ENCODE measurements at places on chromosomes 13 and 19. TPM values are rescaled to one million over a fixed set of nuclear protein-coding genes. Genes with fewer than 3 reads are reported as not detected.
A peak's percentile ranks its signal among the peaks of the same experiment; 100 is the strongest.

DNA sequence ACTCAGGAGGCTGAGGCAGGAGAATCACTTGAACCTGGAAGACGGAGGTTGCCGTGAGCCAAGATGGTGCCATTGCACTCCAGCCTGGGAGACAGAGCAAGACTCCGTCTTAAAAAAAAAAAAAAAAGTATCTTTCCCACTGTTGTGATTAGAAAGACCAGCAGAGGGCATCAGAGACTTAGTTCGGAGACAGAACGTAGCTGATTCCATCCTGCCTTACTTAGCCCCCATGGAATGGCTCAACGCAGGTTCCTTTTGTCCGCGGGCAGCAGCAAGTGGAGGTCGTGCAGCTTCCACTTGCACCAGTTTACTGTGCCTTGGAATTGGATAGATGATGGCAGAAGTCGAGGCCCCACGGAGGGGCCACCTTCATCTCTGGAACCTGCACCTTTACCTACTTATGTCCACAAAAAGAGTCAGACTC lies 8.1 kb downstream of the TIMM29 start:
- peak; percentile 73 for DNase-seq

Gene TBXA2R
- total RNA-seq = 0.64 TPM

GRCh38 chr13:73177017-73177416 lies 118.2 kb downstream of the KLF5 start:
- no peak for DNase-seq

DNA sequence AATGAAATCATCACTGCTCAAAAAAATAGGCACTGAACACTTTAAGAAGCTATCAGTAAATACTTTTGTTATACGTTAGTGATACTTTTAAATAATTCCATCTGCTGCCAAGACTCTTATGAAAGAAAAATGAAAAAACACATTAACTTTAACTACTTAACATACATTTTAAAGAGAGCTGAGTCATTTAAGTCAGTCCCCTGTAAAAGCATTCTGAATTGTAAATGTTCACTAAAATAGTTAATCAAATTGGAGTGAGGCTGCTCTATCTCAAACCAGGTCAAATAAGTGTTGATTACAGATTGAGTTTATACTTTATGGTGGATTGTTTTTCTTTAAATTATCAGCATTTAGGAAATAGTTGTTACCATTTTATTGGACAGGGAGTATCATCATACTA lies 274.2 kb downstream of the MYO16 start:
- no peak for DNase-seq

GRCh38 chr13:40026174-40026585 lies 370.7 kb downstream of the COG6 start:
- peak; percentile 19 for DNase-seq

Gene BRME1
- total RNA-seq = 1.7 TPM

DNA sequence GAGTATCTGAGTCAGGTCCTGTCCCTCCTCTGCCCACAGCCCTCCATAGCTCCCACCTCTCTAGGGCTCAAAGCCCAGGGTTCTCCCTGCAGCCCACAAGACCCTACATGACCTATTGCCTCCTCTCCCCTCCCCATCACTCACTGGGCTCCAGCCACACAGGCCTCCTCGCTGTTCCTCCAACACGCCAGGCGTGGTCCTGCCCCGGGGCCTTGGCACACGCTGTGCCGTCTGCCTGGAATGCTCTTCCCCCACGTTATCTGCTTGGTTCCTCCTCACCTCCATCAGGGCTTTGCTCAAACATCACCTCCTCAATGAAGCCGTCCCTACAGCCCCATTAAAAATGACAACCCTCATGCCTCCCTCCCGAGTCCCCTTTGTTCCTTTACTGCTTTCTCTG lies 21.1 kb downstream of the PTPRS start:
- DNase-seq = no peak

GRCh38 chr19:46492841-46493235 lies 2.8 kb downstream of the PNMA8B start:
- DNase-seq = no peak

Gene CGB2
- 0.26 TPM for total RNA-seq

Gene FGF9
- not detected for total RNA-seq

DNA sequence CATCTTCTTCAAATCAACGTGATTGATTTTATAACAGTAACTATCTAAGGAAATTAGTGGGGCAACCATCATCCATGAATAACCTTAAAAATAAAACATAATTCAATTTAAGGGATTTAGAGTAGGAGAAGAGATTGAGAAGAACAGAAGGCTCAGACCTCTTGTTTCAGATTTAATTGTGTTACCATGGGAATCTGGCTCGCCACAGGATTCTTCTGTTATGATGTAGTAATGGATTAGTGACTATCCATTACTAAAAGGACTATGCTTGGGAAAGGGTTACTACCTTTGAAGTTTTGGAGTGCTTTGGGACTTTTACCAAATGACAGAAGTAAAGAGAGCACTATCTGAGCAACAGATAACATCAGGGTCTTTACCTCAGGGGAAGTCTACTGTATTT lies 13.2 kb downstream of the FREM2 start:
- no peak for DNase-seq

- no peak for DNase-seq
Observed at GRCh38 chr13:69524459-69525150, 583.0 kb upstream of the ATXN8OS start.

DNA sequence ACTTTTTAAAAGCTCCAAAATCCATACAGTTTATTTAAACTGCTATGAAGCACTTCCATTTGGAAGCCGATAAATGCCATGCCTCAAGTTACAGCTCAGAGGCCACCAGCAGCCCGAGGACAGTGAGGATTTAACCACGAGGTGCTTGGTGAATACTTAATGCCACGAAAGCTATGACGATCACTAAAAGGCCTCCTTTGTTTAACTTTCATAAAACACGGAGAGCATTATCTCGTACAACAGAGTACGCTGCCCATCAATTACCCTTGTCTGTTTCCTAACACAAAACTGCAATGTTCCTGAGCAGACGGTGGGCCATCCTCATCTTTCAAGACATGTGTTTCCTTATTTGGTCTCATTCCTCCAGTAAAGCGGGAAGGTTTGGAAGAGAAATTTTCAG lies 58.4 kb downstream of the PEPD start:
- DNase-seq = no peak

Gene COX7A1
- total RNA-seq = not detected

DNA sequence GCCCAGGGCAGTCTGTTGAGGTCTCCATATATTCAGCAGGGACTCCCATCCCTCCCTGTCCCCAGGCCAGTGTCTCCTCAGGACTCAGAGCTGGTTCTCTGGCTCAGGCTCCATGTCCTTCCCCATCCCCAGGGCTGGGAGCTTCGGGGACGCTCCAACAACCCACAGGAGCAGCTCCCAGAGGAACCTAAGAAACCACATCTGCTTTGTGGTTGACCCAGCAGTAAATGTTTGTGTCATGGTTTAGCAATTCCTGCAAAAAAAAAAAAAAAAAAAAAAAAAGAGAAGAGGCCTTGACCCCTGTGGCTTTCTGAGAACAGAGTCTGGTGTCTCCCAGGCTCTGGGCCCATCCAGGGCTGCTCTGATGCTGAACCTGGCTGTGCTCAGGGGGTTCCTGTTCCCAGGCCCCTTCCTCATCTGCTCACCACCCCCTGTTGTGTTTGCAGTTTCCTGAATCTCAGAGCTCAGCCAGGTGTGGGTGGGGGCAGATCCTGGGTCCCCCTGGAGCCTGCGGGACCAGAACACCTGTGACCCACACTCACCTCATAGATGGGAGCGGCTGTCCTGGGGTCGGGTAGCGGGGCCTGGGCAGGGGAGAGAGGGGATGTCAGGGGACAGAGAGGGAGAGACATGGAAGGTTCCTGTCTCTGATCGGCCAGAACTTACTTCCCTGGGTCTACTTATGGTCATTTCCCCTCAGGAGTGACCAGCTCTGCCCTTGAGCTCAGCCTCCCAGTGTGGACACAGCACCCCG lies 25.2 kb upstream of the CEACAM1 start:
- peak; percentile 82 for DNase-seq

Gene IER2
- total RNA-seq = 13.6 TPM

DNA sequence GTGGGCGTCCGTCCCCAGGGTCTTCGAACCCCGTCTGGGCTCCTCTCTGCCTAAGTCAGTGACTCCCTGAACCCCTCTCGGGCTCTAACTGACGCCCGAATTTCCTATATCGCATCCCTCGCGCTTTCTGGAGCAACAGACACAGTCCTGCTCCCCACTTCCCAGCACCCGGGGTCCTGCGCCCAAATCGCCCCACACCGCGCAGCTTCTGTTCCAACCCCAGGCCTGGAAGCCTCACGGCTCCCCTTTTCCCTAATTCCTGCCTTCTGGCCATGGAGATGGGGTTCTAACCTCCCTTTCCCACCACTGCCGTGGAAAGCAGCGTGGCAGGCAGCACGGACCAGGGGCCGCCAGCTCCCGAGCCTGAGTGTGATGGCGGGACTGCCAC lies 1.6 kb upstream of the GRTP1 start:
- DNase-seq = no peak

GRCh38 chr13:60611523-60611922 lies 214.5 kb downstream of the TDRD3 start:
- no peak for DNase-seq

GRCh38 chr13:72120632-72121031 lies 253.6 kb upstream of the DACH1 start:
- DNase-seq = no peak

DNA sequence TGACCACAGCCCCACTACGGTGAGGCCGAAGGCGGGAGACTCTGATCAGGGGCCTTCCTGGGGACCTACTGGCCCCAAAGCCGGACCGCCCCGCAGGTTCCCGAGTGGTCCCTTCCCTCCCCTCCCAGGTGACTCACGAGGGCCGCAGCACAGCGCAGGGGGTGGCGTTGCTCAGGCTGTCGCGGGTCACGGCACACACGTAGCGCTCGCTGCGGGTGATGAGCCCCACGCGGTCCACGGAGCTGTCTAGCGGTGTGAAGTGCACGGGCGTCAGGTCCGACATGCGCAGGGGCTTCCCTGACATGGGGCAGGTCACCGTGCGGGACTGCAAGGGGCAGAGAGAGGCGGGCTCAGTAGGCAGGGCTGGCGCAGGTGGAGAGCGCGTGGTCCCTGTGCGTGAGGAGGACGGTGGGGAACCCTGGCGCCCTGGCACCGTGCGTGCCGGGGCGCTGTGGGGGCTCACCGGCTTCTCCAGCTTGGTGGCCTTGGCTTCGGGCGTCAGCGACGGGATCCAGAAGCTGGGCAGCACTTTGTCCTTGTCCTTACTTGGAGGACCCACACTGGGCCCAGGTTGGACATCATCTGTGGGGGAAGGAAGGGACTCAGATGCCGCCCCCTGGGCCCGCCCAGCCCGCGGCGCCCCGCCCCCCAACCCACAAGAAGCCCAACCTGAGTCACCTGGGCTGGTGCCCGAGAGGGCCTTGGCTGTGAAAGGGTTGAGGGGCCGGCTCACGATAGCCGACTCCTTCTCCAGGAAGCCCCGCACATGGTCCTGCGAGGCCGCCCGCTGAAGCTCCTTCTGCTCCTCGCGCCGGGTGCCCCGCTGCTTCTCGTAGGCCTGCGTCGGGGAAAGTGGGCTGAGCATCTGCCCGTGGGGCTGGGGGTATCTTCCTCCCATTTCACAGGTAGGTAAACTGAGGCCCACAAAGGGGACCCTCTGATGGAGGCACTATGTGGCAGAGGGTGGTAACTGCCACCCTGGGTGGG lies 23.7 kb downstream of the NOSIP start:
- DNase-seq = no peak

GRCh38 chr19:43723588-43723987 lies 7.7 kb downstream of the IRGC start:
- DNase-seq = no peak

GRCh38 chr13:46202188-46202795 lies 9.4 kb upstream of the LRRC63 start:
- no peak for DNase-seq

GRCh38 chr19:41895745-41896580 lies 13.0 kb downstream of the ARHGEF1 start:
- DNase-seq = no peak

GRCh38 chr19:46529622-46530451 lies 34.2 kb upstream of the PNMA8B start:
- peak; percentile 58 for DNase-seq

DNA sequence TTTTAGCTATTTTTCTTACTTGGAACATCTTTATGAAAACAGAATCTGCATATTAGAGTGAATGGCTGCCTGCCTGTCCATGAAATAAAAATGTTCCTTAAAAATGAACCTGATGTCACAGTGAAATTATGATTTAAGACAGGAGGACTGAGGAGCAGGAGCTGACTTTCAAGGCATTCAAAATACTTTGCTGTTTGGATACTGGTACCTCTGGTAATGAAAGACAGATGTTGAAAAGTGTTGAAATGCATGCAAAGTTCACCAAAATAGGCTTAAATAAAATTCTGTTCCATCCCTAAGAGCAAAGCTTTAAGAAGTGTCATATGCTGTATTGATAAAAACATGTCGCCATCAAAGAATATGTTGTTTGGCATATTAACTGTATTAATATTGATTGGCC lies 1.7 kb downstream of the ARHGEF7 start:
- DNase-seq = no peak

DNA sequence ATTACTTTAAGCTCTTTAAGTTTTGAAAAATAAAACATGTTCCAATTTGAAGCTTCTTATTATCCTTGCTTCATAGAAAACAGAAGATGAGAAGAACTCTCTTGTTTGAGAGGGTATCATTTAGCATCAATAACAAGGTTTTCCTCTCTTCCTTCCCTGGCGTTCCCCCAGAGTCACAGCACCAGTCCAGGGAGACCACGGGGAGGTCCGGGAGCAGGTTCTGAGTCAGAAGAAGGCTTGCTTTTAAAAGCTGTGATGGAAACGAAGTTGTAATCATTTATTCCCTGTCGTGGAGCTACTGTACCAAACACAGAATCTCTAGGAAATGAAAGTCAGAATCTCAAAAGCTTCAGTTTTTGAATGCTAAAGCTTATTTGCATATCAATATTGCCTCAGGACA lies 174.0 kb upstream of the LSM14A start:
- DNase-seq = no peak

Gene FBXW9
- 8.7 TPM for total RNA-seq

Gene CEACAM8
- not detected for total RNA-seq

DNA sequence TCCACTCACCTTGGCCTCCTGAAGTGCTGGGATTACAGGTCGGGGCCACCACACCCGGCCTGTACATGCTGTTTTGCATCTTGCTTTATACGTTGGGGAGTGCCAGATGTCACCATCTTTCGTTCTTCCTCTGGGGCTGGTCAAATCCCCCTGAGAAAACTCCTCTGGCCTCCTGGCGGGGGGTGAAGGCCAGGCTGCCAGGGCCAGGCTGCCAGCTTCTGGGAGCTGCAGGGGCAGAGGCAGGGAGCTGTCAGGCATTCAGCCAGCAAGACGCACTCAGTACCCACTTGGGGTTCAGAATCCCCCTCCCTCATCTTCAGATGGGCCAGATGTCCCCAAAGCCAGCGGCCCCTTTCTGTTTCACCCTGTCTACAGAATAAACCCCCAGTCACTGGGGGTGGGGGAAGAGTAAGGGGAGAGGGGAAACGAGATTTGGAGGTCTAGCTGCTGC lies 16.1 kb downstream of the ZSWIM9 start:
- DNase-seq = no peak

Gene UNC13A
- total RNA-seq = not detected

Gene ZNF320
- total RNA-seq = 1.8 TPM

- no peak for DNase-seq
Observed at GRCh38 chr19:45075301-45076028, 813 bp downstream of the ZNF296 start.

DNA sequence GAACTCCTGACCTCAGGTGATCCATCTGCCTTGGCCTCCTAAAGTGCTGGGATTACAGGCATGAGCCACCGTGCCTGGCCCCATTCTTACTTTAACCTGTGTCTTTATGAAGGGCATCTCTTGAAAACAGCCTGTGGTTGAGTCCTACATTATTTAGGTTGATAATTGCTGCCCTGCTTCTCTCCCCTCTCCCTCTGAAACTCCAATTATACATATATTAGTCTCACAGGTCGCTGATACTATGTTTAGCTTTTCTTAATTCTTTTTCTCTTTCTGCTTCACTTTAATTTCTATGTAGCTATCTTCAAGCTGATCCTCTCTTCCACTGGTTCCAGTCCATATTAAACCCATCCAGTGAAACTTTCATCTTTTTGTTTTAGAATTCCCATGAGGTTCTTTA lies 75.1 kb downstream of the SLC6A16 start:
- no peak for DNase-seq
